ENCODE measurements at places on chromosomes 2 and 18. TPM values are rescaled to one million over a fixed set of nuclear protein-coding genes. Genes with fewer than 3 reads are reported as not detected.

GRCh38 chr18:47949202-47949601, 18.7 kb upstream of the SMAD2 start:
- DNase-seq = no peak
- no peak overlapping the region for H3K4me3 ChIP-seq
- peaks cover 22% of the 10 kb centered on the region for H3K4me1 ChIP-seq
- peaks cover 28% of the 10 kb centered on the region for H3K27me3 ChIP-seq

DNA sequence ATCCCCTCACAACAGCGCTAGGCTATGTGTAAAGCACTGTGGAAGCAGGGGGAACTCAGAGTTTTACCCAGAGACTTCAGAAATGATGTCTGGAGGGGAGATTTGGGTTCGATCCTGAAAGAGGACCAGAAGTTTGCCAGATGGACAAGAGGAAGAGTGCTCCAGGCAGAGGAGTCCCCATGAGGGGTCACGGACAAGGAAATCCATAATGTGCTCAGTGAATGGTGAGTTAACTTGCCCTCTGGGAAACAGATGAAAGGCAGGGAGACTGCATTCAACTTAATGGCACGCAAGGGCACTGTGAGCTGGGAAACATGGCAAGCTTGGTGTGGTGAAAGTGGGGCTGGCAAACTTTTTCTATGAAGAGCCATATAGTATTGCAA, 6.0 kb upstream of the ASAP2 start:
- H3K27me3 ChIP-seq = peaks cover 39% of the 10 kb centered on the region
- DNase-seq = no peak
- no peaks in the 10 kb centered on the region for H3K36me3 ChIP-seq
- H3K4me3 ChIP-seq = no peak overlapping the region
- H3K4me1 ChIP-seq = no peaks in the 10 kb centered on the region
- no peak overlapping the region for H3K27ac ChIP-seq

GRCh38 chr2:74481961-74482800, 617 bp downstream of the CCDC142 start:
- no peaks in the 10 kb centered on the region for H3K27me3 ChIP-seq
- H3K36me3 ChIP-seq = peaks cover 37% of the 10 kb centered on the region
- H3K4me3 ChIP-seq = peak overlapping the region; percentile 99
- H3K27ac ChIP-seq = peak overlapping the region; percentile 99
- DNase-seq = peak; percentile 62
- H3K4me1 ChIP-seq = peaks cover 46% of the 10 kb centered on the region

- DNase-seq = no peak
- peaks cover 3% of the 10 kb centered on the region for H3K4me1 ChIP-seq
- no peak overlapping the region for H3K4me3 ChIP-seq
- H3K27me3 ChIP-seq = no peaks in the 10 kb centered on the region
- no peaks in the 10 kb centered on the region for H3K36me3 ChIP-seq
Measured at GRCh38 chr2:132270255-132270654, 108.5 kb upstream of the ANKRD30BL start.

The EN1 gene
- not detected for total RNA-seq

GRCh38 chr2:174529916-174530315, 43.1 kb upstream of the GPR155 start:
- peaks cover 3% of the 10 kb centered on the region for H3K27me3 ChIP-seq
- H3K4me3 ChIP-seq = no peak overlapping the region
- no peaks in the 10 kb centered on the region for H3K36me3 ChIP-seq
- no peak for DNase-seq
- peaks cover 1% of the 10 kb centered on the region for H3K4me1 ChIP-seq

DNA sequence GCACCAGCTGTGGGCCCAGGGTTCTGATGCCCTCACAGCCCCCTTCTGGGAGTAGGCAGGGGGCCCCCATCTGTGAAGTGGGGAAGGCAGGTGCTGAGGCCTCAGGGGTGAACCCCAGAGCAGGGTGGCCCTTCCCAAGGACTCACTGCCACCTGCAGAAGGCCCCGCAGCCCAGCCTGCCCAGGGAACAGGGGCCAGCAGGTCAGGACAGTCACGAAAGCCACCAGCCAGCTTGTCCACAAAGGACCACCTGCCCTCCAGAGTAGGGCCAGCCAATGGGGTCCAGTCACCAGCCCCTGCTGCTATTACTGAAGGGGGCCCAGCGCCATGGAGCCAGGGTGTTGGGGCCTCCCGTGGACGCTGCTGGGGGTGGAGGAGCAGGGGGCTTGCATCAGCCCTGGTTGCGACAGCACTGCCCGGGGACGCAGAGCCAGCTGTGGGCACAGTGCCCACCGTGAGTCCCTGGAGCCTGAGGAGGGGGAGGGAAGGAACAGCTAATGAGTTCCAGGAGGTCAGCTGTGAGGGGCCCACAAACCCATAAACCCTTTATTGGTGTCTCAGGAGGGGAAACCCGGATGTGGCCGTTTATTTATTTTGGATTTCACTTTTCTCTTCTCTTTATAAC, 11.5 kb upstream of the SNED1 start:
- H3K4me1 ChIP-seq = no peaks in the 10 kb centered on the region
- no peak overlapping the region for H3K4me3 ChIP-seq
- DNase-seq = no peak

The SNORC gene
- total RNA-seq = 0.97 TPM

DNA sequence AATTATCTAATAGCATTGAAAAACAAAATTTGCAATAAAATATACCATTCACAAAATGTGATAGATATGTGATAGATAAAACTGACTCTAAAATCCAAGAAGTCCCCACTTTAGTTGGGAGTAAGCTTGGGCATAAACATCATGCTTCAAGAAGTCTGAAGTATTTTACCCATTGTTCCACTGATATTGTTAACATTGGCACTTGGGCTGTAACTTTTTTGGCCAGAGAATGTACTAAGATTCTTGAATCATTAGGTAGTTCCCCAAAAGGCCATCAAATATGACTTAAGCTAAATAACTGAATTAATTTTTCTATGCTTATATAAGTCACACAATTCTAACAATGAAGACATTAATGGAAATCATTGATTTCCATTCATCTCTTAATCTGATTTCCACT, 413.6 kb downstream of the CDH2 start:
- no peak overlapping the region for H3K27ac ChIP-seq
- H3K36me3 ChIP-seq = no peaks in the 10 kb centered on the region
- no peak overlapping the region for H3K4me3 ChIP-seq
- no peak for DNase-seq
- no peaks in the 10 kb centered on the region for H3K4me1 ChIP-seq

DNA sequence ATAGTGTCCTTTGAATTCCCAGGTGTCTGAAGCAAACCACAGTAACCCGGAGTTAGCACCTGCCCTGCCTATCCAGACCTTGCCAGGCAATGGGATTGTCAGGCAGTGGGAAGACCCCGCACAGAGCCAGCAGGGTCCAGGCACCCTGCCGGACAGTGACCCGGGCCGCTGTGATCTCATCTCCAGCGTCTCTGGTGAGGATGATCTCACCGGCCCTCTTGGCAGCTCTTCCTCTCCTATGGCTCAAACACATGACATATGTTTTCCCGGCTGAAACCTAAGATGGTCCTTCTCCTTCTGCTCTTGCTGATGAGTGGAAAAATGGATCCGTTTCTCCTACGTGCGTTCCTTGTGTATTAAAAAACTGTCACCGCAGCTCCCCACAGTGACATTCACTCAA, 75.1 kb downstream of the ACOXL start:
- H3K27ac ChIP-seq = no peak overlapping the region
- H3K27me3 ChIP-seq = peaks cover 28% of the 10 kb centered on the region
- no peaks in the 10 kb centered on the region for H3K36me3 ChIP-seq
- H3K4me3 ChIP-seq = no peak overlapping the region
- H3K4me1 ChIP-seq = peaks cover 7% of the 10 kb centered on the region

The CEBPZ gene
- 56.9 TPM for total RNA-seq

- no peaks in the 10 kb centered on the region for H3K27me3 ChIP-seq
- H3K4me1 ChIP-seq = no peaks in the 10 kb centered on the region
- H3K36me3 ChIP-seq = peaks cover 58% of the 10 kb centered on the region
- DNase-seq = no peak
- no peak overlapping the region for H3K4me3 ChIP-seq
- H3K27ac ChIP-seq = no peak overlapping the region
Measured at GRCh38 chr2:241582806-241583205, 24.3 kb downstream of the BOK start.

Measured in activated CD4-positive, alpha-beta T cell treated with anti-CD3 and anti-CD28 coated beads, Interleukin-2, amount 10 ng/mL, durations not matched to agents 7 days and 5 days (primary cell).